ENCODE measurements at places on chromosomes 13 and 19.

DNA sequence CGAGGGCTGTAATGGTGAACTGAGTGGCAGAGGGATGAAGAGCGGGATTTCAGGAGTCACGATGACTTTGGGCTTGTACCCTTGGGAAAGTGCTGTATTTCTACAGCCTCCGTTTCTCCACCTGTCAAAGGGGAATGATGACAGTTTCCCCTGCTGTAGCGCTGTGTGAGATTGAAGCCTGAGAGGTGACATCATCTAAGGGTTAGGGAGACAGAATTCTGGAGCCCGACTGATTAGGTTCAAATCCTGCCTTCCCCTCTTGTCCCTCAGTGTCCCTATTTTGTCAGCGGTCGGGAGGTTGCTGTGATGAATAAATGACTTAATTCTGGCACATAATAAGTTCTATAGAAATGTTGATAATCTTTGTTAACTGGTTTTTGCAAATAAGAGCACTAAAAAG, 693 bp downstream of the MRPL4 start:
- no peak for DNase-seq

GRCh38 chr19:44644402-44645016, 799 bp downstream of the PVR start:
- DNase-seq = no peak

DNA sequence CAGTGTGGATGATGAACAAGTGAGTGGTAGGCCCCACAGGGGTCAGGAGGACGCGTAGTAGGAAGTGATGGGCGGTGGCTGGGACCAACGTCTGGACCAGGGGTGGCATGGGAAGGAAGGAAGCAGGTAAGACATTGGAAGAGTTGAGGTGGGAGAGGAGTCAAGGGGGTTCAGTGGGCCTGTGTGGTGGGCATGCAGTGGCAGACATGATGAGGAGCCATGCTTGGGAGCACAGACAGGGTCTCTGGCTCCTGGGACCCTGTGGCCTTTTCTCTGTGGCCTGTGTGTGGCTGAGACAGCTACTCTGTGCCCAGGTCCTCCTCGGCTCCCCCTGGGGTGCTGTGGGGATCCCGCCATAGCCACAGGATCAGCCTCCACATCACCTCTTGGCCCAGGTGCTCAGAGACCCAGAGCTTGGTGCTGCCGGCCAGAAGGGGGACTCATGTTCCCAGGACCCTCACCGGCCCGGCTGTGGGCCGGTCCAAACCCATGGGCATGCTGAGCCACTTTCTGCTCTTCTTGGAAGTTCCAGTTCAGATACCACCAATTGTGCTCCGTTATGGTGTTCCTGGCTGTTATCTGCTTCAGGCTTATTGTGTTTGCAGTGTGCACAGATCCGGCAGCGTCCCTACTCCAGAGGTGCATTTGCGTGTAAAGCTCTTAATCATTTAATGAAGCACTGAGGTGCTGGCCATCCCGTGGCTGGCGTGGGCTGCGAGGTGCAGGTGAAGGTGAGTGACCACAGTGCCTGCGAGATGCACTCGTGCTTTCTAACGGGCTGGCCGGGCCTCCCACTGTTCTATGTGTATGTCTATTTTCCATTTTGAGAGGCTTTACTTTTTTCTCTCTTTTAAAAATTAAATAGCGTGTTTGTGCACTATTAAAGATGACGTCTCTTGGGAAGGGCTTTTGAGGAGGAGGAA, 147.9 kb downstream of the TEX29 start:
- DNase-seq = no peak

DNA sequence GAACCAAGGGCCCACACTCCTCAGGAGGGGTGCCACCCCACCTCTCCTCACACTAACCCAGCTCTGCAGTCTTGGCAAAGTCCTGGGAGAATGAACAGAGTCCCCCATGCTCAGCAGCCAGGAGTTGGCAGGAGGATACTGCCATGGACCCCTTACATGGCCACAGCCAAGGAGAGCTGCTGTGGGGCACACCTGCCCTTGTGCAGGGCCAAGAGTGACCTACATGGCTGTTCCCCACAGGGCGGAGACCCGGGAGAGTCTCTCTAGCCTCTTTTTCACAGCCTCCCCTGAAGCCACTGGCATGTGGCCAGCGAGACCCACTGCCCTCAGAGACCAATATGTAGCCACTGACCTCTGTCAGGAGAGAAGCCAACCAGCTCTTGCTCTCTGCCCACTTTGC, 45.9 kb upstream of the VSTM2B start:
- DNase-seq = no peak

DNA sequence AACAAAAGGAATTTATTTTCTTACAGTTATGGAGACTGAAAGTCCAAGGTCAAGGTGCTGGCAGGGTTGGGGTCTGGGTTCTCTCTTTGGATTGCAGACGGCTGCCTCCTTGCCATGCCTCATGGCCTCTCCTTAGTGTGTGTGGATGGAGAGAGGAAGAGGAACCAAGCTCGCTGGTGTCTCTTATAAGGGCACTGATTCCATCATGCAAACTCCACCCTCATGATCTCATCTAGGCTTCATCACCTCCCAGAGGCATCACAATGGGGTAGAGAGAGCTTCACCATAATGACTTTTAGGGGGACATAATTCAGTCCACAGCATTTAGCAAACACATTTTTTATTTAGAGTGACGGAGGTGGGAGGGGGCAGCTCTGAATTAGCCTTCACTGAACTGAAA, 104.9 kb upstream of the ABCC4 start:
- DNase-seq = no peak

- DNase-seq = no peak
Measured at GRCh38 chr13:60448907-60449510, 52.0 kb downstream of the TDRD3 start.

GRCh38 chr13:95083758-95084157, 217.5 kb downstream of the ABCC4 start:
- DNase-seq = no peak

- DNase-seq = no peak
Measured at GRCh38 chr13:99911069-99911964, 60.2 kb downstream of the ZIC5 start.

DNA sequence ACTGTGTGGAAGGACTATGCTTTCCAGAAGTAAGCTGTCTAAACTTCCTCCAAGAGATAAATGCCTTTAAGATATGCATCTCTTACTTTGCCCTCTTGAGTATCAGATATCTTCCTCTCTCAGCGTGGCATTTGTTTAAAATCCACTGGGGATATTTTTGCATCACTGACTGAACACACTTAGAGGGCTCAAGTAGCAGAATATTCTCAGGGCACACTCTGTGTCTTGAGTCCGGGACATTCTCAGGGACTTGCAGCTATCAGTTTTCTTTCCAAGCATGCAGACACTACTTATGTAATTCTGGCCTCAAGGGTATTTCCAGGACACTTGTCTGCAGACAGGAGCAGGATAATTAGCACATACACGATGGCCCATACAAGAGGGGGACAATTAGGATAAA, 84.7 kb downstream of the ERCC5 start:
- DNase-seq = no peak

- DNase-seq = no peak
Measured at GRCh38 chr13:110863685-110864084, 51.2 kb downstream of the ANKRD10 start.

DNA sequence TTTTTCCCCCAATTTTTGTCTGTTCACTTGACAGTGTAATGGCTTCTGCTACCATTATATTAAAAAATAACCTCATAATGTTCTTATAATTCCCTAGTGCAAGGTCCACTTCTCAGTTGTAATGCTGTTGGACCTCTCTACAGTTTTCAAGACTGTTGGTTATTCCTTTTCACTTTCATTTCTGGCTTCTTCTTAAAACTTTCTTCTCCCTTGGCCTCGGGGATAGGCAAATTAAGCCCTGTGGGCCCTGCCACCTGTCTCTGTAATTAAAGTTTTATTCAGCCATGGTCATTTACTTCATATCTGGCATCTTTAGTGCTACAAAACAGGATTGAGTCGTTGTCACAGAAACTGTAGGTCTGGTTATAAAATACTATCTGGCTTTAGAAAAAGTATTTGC, 313.5 kb downstream of the KLF12 start:
- DNase-seq = no peak

- no peak for DNase-seq
Measured at GRCh38 chr19:37243206-37243632, 25.2 kb downstream of the ZNF383 start.

GRCh38 chr13:55816976-55817601, 1323.6 kb upstream of the PRR20A start:
- no peak for DNase-seq

DNA sequence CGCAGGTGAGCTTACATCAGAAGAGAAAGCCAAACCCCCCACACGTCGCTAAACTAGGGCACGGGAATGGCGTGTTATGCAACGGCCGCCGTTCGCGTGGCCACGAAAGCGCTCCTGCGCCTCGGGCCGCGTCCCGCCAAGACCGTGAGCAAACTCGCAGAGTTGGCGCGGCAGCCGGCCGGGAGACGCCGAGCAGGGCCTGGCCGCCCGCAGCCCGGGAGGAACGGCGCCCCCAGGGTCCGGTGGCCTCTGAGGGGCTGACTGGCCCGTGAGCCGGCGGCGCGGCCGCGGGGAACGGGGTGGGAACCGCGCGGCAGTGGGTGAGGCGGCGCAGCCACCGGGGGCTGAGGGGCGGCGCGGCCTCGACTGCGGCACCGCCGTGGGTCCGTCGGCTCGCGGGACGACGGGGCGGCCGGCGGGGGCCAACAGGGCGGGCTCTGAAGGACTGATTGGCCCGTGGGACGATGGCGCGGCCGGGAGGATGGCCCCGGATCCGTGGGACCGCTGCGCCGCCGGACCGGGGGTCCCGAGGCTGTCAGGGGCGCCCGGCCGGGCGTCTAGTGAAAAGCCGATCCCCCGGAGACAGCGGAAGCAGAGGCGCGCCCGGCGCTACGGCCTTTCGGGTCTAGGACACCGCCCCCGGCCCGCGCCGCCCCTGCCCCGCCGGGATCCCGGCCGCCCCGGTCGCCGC, 903 bp downstream of the LATS2 start:
- DNase-seq = no peak

GRCh38 chr13:55538424-55538823, 1602.3 kb upstream of the PRR20A start:
- no peak for DNase-seq

- DNase-seq = no peak
Measured at GRCh38 chr19:1069009-1069779, 2.2 kb downstream of the ARHGAP45 start.

- no peak for DNase-seq
Measured at GRCh38 chr19:29966588-29967249, 24.7 kb downstream of the URI1 start.

DNA sequence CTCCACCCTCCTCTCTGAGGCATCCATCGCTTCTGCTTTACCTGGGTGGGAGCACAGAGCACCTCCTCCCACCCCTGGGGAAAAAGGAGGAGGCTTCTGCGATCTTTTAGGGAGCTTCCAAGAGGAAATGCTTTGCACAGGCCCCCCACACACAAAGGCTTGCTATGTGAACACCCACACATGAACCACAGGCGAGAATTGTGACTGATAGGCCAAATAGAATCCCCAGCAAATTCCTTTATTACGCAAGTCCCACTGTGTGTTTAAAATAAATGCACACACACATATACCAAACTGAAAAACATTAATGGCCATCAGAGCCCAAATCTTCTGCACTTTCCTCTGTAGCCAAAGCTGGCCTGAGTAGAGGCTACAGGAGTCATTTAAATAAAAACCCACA, 50.6 kb downstream of the HSPH1 start:
- DNase-seq = no peak

DNA sequence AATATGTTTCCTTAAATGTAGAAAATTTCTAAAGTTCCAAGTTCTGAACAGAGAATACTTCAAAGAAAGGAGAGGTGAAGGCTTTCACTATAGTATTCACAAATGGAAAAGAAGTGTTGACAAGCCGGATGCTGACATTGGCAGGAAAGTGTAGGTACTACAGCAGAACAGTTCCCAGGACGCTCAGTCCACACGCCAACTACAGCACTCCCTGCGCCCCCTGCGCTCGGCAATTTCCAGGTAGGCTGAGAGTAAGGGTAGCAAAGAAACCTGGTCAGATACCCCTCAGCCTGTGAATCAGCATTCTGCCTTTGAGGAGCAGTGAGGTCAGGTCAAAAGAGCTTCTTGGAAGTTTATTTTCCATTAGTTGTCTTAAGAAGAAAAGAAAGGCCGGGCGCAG, 115.3 kb downstream of the NALCN start:
- DNase-seq = no peak

- peak; percentile 87 for DNase-seq
Measured at GRCh38 chr19:13151605-13152355, 1.6 kb downstream of the IER2 start.

DNA sequence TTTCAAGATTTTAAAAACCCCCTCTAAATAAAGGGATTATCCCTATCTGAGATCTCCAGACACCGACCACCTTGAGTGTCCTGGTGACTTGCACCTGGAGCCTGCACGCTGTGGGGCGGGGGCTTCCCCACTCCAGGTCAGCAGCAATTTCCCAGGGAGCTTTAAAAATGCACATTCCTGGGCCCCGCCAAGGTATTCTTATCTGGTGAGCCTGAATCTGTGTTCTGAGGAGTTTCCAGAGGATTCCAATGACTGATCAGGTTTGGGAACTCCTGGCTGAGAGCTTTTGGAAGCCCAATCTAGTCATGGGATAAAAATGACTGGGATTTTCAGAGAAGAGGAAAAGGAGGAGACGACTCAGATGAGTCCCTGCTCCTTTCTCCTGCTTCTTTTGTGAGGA, 66.1 kb downstream of the FGF9 start:
- no peak for DNase-seq

DNA sequence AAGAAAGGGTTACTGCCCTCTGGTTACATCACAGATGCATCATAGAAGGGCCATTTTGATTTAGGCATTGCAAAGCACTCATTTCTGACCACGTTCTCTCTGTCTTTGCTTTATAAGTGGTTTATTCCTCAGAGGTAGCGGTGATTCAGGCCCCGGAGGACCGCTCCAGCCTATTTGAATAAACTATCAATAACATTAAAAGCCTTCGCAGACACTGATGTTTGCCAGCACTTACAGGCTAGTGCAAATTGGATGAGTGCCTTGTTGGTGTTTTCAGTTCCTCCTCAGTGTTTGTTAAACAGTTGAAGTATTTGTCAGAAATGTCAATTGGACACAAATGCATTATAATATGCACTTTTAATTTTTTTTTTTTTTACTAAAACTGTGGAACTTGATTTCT, 120.2 kb downstream of the RXFP2 start:
- DNase-seq = no peak

DNA sequence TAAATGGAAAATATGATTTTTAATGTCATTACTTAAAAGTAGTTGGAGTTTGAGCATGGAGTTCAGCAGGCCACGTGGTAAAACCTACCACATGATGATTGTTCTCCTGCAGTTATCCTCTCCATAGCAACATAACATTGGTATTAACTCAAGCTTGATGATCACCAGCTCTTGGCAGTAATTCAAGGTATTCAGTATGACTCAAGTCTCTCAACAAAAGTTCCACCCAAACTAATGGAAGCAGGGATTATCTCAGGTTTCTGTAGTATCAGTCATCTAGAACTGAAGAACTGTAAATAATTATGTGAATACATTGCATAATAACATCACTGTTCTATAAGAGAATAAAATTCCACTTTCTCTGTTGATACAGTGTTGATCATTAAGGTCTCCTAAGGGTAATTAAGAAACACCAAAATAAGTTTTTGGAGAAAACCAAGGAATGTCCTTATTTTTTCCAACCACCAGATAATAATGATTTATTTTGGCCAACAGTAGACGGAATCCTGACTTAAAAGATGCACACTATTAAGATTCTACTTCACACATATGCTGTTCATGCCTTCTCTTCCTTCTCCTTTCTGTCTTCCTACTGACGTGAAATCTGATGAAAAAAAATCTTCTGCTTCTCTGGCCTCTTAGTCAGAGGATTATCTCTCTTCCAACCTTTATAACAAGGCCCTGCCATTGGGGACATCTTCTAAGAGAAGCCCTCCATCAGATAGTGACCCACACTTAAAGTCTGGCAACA, 1092.3 kb downstream of the EFNB2 start:
- no peak for DNase-seq

Measured in omental fat pad (tissue), 4 donors.